Gastrocnemius medialis (tissue), 4 donors: ENCODE measurements at places on chromosomes 13 and 19. TPM values are rescaled to one million over a fixed set of nuclear protein-coding genes. Genes with fewer than 3 reads are reported as not detected.

The PSG7 gene
- total RNA-seq = not detected

The RNASEH2B gene
- total RNA-seq = 24.7 TPM

The APLP1 gene
- not detected for total RNA-seq

The FCGBP gene
- total RNA-seq = 2.2 TPM

The CBY2 gene
- not detected for total RNA-seq

The ZNF146 gene
- 88.7 TPM for total RNA-seq

The RFPL4AL1 gene
- not detected for total RNA-seq

The C13orf46 gene
- not detected for total RNA-seq

The HSPB6 gene
- total RNA-seq = 178 TPM

GRCh38 chr19:29772696-29773095 is 39.1 kb upstream of the CCNE1 start:
- H3K27me3 ChIP-seq = no peaks in the 10 kb centered on the region
- H3K4me3 ChIP-seq = no peak overlapping the region
- no peak for DNase-seq
- H3K27ac ChIP-seq = no peak overlapping the region

DNA sequence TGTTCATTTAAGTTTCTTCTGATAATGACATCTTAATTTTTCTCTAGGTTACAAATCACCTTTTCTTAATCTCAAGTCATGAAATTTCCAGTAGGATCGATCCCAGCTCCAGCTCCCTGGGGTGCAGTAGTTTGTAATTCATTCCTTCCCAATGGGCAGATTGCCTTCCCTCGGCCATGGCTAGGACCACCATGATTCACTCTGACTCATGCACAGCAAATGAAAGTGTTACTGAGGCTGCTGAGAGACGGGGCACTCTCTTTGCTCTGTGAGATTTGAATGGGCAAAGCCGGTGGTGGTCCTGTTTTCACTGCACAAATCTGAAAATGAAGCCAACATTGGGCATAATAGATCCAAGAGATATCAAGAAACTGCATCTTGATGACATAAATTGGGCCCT is 202.8 kb upstream of the IRS2 start:
- no peaks in the 10 kb centered on the region for H3K36me3 ChIP-seq
- no peak for DNase-seq
- no peak overlapping the region for H3K27ac ChIP-seq
- no peaks in the 10 kb centered on the region for H3K27me3 ChIP-seq
- H3K4me1 ChIP-seq = no peaks in the 10 kb centered on the region

- H3K27me3 ChIP-seq = no peaks in the 10 kb centered on the region
- peaks cover 12% of the 10 kb centered on the region for H3K4me1 ChIP-seq
- H3K27ac ChIP-seq = no peak overlapping the region
These were observed 5.5 kb downstream of the LRP3 start for GRCh38 chr19:33199441-33200265.

DNA sequence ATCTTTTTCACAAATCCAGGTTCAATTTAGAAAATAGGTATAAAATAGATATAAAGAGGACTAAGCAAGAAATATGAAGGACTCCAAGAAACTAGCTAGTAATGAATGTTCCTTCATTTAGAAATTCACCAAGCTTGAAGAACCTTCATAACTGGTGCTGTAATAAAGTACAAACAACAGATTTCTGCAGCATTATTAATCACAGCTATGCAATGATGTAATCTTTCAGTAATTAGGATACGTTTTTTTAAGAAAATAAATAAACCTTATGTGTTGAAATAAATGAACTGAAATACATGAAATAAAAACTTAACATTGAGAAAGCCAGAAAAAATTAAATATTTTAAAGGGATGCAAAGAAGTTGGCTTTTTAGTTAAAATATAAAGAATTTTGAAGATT is 236.1 kb downstream of the RGCC start:
- H3K27me3 ChIP-seq = no peaks in the 10 kb centered on the region
- H3K27ac ChIP-seq = no peak overlapping the region
- H3K36me3 ChIP-seq = peaks cover 8% of the 10 kb centered on the region
- H3K4me3 ChIP-seq = no peak overlapping the region
- DNase-seq = no peak

- no peak overlapping the region for H3K27ac ChIP-seq
- no peak for DNase-seq
- no peaks in the 10 kb centered on the region for H3K36me3 ChIP-seq
- H3K4me3 ChIP-seq = no peak overlapping the region
- H3K27me3 ChIP-seq = no peaks in the 10 kb centered on the region
These were observed 32.5 kb downstream of the LCP1 start for GRCh38 chr13:46149272-46150133.

- peak; percentile 6 for DNase-seq
- H3K36me3 ChIP-seq = no peaks in the 10 kb centered on the region
- no peak overlapping the region for H3K4me3 ChIP-seq
- no peaks in the 10 kb centered on the region for H3K27me3 ChIP-seq
These were observed 55.9 kb downstream of the RASA3 start for GRCh38 chr13:114076329-114077090.

DNA sequence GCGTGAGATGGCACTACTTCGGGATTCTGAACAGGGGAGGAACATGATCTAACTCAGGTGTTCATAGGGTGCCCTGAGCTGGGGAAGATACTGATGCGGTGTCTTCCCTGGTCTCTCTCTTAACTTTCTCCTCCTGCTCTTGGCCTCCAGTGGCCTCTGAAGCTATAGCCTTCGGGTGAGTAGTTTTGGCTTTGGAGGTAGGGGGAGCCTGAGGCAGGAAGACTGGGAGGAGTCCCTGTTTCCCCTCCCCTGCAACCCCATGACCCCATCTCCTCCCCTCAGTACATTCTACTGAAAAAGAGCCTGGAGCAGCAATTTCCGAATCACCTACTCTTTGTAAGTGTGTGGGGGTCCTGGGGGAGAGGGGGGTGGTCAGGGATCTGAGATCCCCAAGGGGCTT is 3.5 kb downstream of the SELENOV start:
- no peaks in the 10 kb centered on the region for H3K36me3 ChIP-seq
- peaks cover 41% of the 10 kb centered on the region for H3K27me3 ChIP-seq
- no peaks in the 10 kb centered on the region for H3K4me1 ChIP-seq

DNA sequence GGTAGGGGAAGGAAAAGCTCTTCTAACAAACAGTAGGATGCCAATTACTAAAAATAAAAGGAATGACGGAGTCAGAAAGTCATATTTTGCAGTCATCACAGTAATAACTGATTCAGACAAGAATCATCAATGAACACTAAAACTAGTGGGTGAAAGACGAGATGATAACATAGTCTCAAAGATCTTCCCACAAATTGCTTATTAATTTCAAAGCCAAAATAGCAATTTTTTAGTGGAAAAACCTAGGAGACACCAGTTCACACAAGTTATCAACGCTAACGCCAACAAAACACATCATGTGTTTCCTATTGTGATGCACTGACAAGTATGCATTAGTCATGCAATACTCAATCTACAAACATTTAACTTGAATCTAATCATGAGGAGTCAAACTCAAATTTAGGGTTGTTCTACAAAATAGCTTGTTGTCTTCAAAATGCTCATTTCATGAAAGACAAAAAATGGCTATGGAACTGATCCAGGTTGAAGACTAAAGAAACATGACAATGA is 18.6 kb downstream of the ZNF233 start:
- no peaks in the 10 kb centered on the region for H3K4me1 ChIP-seq
- H3K36me3 ChIP-seq = peaks cover 35% of the 10 kb centered on the region
- no peaks in the 10 kb centered on the region for H3K27me3 ChIP-seq
- H3K4me3 ChIP-seq = no peak overlapping the region
- no peak overlapping the region for H3K27ac ChIP-seq

DNA sequence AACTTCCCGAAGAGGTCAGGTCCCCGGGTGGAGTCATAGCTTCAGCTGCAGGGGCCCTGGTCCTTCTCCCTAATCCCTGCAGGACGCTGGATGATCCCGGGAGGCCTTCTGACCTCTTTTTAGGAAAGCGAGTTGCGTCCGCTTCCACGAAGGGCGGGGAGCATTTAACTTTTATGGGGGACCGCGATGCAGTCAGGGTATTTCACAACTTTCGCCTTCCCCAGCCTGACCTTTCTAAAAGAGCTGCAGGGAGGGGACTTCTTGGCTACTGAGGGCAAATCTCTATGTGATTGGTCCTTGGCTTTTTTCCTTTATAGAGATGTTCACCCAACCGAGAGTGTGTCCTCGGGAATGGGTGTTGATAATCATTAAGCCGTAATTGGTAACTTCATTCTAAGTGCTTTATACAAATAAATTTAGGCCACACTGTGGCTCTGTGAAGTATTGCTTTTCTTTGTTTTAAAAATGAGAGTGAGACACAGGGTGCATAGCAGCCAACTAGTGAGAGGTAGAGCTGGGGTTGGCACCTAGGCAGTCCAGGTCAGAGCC is 778 bp downstream of the ZNF230 start:
- H3K27me3 ChIP-seq = no peaks in the 10 kb centered on the region
- peaks cover 7% of the 10 kb centered on the region for H3K4me1 ChIP-seq
- peaks cover 19% of the 10 kb centered on the region for H3K36me3 ChIP-seq
- H3K4me3 ChIP-seq = peak overlapping the region; percentile 72
- DNase-seq = no peak

GRCh38 chr19:12163826-12164225 is 930 bp downstream of the ZNF136 start:
- peak overlapping the region; percentile 90 for H3K4me3 ChIP-seq
- DNase-seq = no peak
- peak overlapping the region; percentile 89 for H3K27ac ChIP-seq
- no peaks in the 10 kb centered on the region for H3K36me3 ChIP-seq
- H3K27me3 ChIP-seq = no peaks in the 10 kb centered on the region

GRCh38 chr19:40261631-40262030 is 23.5 kb downstream of the AKT2 start:
- peak overlapping the region; percentile 93 for H3K27ac ChIP-seq
- H3K4me1 ChIP-seq = peaks cover 59% of the 10 kb centered on the region
- no peaks in the 10 kb centered on the region for H3K27me3 ChIP-seq
- H3K4me3 ChIP-seq = no peak overlapping the region
- DNase-seq = no peak
- peaks cover 4% of the 10 kb centered on the region for H3K36me3 ChIP-seq

DNA sequence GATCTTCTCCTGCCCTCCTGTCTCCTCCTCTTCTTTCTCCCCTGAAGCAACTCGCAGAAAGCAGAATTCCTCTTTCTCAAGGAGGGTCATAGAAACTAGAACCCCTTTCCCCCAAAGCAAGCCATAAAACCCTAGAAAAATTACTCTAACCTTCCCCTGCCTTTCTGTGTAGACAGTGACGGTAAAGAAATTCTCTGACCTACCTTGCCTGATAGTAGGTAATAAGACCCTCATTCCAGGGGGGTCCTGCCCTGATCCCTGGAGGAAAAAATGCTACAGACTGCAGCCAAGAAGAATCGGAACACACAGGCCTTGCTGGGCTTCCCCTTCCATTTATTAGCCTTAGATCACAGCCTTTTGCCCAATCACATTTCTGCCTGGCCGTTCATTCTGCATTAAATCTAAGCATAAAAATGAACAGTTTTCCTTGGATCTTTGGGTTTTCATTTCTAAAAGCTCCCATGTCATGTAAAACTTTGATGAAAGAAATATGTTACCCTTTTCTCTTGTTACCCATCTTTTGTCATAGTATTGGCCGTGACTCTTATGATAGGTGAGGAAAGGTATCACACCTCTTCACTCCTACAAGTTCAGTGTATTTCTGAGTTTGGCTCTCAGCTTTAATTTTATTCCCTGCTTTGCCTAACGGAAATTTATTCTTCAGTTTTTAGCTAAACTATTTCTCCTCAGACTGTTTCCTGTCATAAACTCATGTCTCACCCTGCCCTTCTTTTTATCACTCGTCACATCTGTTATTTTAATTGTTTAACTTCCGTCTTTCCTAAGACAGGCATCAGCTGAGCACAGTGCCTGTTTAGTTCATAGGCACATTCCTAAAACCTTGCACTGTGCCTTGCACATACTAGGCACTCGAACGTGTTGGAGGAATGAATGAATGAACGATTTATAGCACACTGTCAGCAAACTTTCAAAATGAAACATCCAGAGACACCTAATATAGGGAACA is 20.4 kb upstream of the CPB2 start:
- H3K27me3 ChIP-seq = no peaks in the 10 kb centered on the region
- H3K4me3 ChIP-seq = no peak overlapping the region
- H3K36me3 ChIP-seq = no peaks in the 10 kb centered on the region

DNA sequence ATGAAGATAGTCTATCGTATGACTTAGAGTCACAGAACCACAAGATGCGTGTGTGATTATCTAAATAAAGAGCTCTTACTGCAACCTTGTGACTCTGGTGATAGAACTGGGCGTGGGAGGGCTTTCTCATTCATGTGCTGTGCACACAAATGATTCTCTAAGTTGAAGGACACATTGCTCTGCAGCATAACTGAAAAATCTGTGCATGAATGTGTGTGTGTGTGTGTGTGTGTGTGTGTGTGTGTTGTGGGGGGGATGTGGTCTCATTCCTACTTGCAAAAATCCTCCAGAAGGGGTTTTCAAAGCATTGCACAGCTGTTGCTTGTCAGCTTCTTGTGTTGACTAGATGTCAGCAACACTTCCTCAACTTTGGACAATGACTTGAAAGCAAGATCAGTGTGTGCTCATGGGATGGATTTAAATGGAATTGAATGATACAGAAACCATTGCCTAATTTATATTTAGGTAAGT is 22.4 kb downstream of the LRCH1 start:
- H3K4me3 ChIP-seq = no peak overlapping the region
- no peaks in the 10 kb centered on the region for H3K36me3 ChIP-seq
- peaks cover 56% of the 10 kb centered on the region for H3K4me1 ChIP-seq
- no peak overlapping the region for H3K27ac ChIP-seq
- no peaks in the 10 kb centered on the region for H3K27me3 ChIP-seq

DNA sequence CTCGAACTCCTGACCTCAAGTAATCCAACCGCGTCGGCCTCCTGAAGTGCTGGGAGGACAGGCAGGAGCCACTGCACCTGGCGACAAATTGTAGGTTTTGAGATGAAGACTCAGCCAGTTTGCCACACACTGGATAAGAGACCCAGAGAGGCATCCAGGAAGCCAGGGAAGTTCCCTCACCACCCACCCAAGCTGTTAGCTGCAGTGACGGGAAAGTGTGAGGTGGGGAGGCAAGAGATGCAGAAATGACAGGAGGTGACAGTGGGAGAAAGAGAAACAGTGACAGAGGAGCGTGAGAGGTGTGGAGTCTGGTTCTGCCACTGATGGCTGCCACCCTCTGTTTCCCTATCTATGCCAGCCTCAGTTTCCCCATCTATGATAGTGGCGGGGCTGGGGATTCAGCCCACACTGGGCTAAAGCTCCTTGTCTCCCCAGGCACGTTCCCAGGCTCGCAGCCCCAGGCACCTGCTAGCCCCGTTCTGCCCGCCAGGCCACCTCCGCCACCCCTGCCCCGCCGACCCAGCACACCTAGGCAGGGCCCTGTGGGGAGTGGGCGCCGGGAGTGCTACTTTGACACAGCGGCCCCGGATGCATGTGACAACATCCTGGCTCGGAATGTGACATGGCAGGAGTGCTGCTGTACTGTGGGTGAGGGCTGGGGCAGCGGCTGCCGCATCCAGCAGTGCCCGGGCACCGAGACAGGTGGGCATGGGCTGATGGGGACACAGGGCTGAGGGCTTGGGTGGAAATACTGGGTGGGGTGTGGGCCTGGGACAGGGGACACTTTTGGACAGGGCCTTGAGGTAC is 21.0 kb downstream of the LTBP4 start:
- no peaks in the 10 kb centered on the region for H3K4me1 ChIP-seq
- no peak overlapping the region for H3K4me3 ChIP-seq
- no peak for DNase-seq
- H3K27me3 ChIP-seq = no peaks in the 10 kb centered on the region
